Endodermal cell (in vitro differentiated cells): ENCODE measurements at places on chromosomes 11 and 22. TPM values are rescaled to one million over a fixed set of nuclear protein-coding genes. Genes with fewer than 3 reads are reported as not detected.

DENND5A gene
- 171 to 206 TPM (median 172 TPM) in 3 replicates for total RNA-seq

CHADL gene
- 0.79 and 0.84 TPM in 2 replicates for total RNA-seq

GRAMD1B gene
- 39.6 to 87.6 TPM (median 46.1 TPM) in 3 replicates for total RNA-seq

GRIA4 gene
- total RNA-seq, result 0.18 to 0.68 TPM (median 0.57 TPM) in 3 replicates

MRGPRE gene
- total RNA-seq, result not detected in 3 replicates

CD44 gene
- total RNA-seq, result 0.50 to 1.2 TPM (median 1.1 TPM) in 3 replicates

TEX12 gene
- not detected in 3 replicates for total RNA-seq

C11orf91 gene
- 1.0 to 1.4 TPM in 2 of 3 replicates, not detected in the other for total RNA-seq

SLC7A4 gene
- 0.26 to 0.63 TPM (median 0.49 TPM) in 3 replicates for total RNA-seq

VSIG10L2 gene
- not detected in 2 replicates for total RNA-seq

KIRREL3 gene
- 0.79 and 1.1 TPM in 2 replicates for total RNA-seq

GRCh38 chr11:73869332-73869949 is 7.2 kb downstream of the COA4 start:
- no peak overlapping the region for H3K4me3 ChIP-seq
- peaks cover 6% of the 10 kb centered on the region for H3K4me1 ChIP-seq
- DNase-seq, result no peak
- no peak overlapping the region for H3K27ac ChIP-seq
- H3K27me3 ChIP-seq, result no peaks in the 10 kb centered on the region
- H3K36me3 ChIP-seq, result peaks cover 30% of the 10 kb centered on the region

DNA sequence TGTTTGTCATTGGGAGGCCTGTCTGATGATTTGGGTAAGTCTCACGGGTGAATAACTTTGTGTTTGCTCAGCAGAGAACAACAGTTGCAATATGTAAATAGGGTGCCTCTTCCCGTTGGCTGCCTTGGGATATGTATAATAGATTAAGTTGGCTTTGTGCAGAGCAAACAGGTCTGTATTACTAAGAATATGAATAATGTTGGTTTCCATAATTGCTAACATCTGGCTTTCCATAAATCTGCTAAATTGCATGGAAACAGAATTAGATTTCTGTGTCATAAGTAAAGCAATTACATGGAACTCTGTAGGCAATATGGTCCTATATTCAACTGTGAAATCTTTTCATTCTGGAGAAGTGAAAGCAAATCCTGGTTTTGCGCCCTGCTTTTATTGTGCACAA is 636.0 kb upstream of the ANO5 start:
- H3K27ac ChIP-seq, result no peak overlapping the region
- no peaks in the 10 kb centered on the region for H3K27me3 ChIP-seq
- no peak overlapping the region for H3K4me3 ChIP-seq
- DNase-seq, result no peak
- no peaks in the 10 kb centered on the region for H3K36me3 ChIP-seq

DNA sequence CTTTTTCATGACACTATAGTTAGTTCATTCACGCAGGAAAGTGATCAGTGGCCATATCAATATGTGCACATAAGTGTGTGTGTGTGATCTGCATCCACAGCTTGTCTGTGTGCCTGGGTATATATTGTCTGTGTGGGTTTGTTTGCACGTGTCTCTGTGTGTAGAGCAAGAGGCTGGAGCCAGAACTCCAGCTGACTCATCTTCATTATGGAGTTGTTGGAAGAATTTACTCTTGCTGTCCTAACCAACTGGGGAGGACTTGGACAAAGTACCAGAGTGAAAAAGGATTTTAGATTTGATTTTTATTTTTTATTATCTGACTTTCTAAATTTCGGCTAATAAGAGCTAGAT is 63.9 kb downstream of the TP53I11 start:
- no peaks in the 10 kb centered on the region for H3K27me3 ChIP-seq
- no peaks in the 10 kb centered on the region for H3K36me3 ChIP-seq
- H3K4me3 ChIP-seq, result no peak overlapping the region

GRCh38 chr22:42065438-42066125 is 5.0 kb downstream of the NAGA start:
- no peaks in the 10 kb centered on the region for H3K4me1 ChIP-seq
- H3K4me3 ChIP-seq, result no peak overlapping the region
- H3K27ac ChIP-seq, result no peak overlapping the region
- no peaks in the 10 kb centered on the region for H3K27me3 ChIP-seq

- no peak overlapping the region for H3K27ac ChIP-seq
- H3K27me3 ChIP-seq, result no peaks in the 10 kb centered on the region
- no peaks in the 10 kb centered on the region for H3K36me3 ChIP-seq
- DNase-seq, result peak; percentile 88
- no peaks in the 10 kb centered on the region for H3K4me1 ChIP-seq
Observed at GRCh38 chr11:8318536-8318935, 54.9 kb upstream of the LMO1 start.

- H3K27ac ChIP-seq, result no peak overlapping the region
- H3K27me3 ChIP-seq, result no peaks in the 10 kb centered on the region
- no peak overlapping the region for H3K4me3 ChIP-seq
- H3K36me3 ChIP-seq, result no peaks in the 10 kb centered on the region
- no peak for DNase-seq
Observed at GRCh38 chr22:38578505-38578904, 8.5 kb upstream of the DMC1 start.

- H3K36me3 ChIP-seq, result no peaks in the 10 kb centered on the region
- DNase-seq, result peak; percentile 79
- no peak overlapping the region for H3K27ac ChIP-seq
- H3K4me1 ChIP-seq, result no peaks in the 10 kb centered on the region
- no peak overlapping the region for H3K4me3 ChIP-seq
- no peaks in the 10 kb centered on the region for H3K27me3 ChIP-seq
Observed at GRCh38 chr11:106395716-106396349, 318.4 kb downstream of the AASDHPPT start.

GRCh38 chr11:104036588-104036987 is at the start of gene DDI1:
Gene DDI1 (plus strand): TSS chr11:104036640. CDS start chr11:104036823, 183 bp downstream.
- DNase-seq, result no peak
- H3K4me1 ChIP-seq, result no peaks in the 10 kb centered on the region
- no peak within 1 kb of the TSS for H3K4me3 ChIP-seq
- H3K36me3 ChIP-seq, result no peaks in the 10 kb centered on the region
- H3K27ac ChIP-seq, result no peak within 1 kb of the TSS
- no peaks in the 10 kb centered on the region for H3K27me3 ChIP-seq

DNA sequence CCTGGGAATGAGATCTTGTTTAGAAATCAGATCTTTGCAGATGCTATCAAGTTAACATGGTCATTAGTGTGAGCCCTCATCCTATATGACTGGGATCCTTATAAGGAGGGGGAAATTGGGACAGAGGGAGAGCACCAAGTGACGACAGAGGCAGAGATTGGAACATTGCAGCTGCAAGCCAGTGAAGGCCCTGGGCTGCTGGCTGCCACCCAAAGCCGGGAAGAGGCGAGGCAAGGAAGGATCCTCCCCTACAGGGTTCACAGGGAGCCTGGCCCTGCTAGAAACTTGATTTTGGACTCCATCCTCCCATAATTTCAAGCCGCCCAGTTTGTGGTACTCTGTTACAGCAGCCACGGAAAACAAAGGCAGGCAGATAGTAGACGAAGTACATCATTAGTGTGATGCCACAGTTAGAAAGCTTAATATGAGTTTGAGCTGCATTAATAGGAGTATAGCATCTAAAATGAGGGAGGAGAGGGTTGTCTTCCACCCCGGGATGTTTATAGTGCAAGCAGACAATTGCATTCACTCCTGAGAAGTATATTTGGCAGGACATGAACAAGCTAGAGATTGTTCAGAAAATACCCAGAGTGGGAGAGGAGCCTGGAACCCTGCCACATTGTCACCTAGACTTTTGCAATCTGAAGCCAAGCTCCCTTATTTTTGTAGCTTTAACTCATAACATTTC is 56.8 kb upstream of the CLMP start:
- no peak overlapping the region for H3K27ac ChIP-seq
- H3K27me3 ChIP-seq, result no peaks in the 10 kb centered on the region
- no peak for DNase-seq
- no peak overlapping the region for H3K4me3 ChIP-seq

GRCh38 chr22:24379536-24379935 is 47.9 kb upstream of the ADORA2A start:
- H3K4me3 ChIP-seq, result no peak overlapping the region
- no peaks in the 10 kb centered on the region for H3K4me1 ChIP-seq
- H3K27ac ChIP-seq, result no peak overlapping the region
- H3K27me3 ChIP-seq, result no peaks in the 10 kb centered on the region

- no peak overlapping the region for H3K4me3 ChIP-seq
- H3K27me3 ChIP-seq, result no peaks in the 10 kb centered on the region
- no peak overlapping the region for H3K27ac ChIP-seq
- peak; percentile 6 for DNase-seq
- H3K36me3 ChIP-seq, result no peaks in the 10 kb centered on the region
Observed at GRCh38 chr11:115698243-115698642, 194.0 kb upstream of the CADM1 start.

DNA sequence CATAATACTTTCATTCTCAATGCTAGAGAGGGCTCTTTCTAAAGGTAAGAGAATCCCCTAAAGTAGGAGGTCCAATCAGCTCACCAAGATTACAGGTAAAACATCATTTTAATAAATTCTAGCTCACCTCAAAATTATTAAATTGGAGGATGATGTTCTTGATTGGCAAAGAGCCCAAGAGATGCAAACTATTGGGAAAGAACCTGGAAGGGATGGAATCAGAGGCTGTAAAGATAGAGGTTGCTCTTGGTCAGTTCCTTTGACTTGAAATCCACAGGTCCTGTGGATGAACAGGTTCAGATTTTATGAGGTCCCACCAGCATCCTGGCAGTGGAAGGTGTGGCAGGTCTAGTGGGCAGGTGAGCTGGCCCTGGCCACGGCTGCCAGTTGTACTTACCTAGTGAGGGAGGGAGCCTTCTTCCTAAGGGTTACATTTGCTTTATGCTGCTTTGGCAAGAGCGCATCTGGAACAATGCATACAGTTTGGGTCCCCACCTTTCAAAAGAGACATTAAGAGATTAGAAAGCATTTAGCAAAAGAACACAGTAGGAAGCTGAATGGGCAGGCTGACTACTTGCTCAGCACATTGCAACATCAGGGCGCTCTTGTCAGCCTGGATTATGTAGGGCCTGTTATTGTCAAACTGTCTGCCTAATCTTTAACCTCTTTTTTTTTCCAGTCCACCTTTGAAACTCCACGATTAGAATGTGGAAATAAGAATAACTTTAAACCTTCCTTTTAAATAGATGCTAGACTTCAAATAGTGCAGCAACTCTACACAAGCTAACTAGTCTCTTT is 97.0 kb downstream of the RDX start:
- H3K27me3 ChIP-seq, result no peaks in the 10 kb centered on the region
- H3K4me3 ChIP-seq, result no peak overlapping the region
- no peak overlapping the region for H3K27ac ChIP-seq
- H3K4me1 ChIP-seq, result peaks cover 3% of the 10 kb centered on the region
- no peaks in the 10 kb centered on the region for H3K36me3 ChIP-seq

- no peak overlapping the region for H3K4me3 ChIP-seq
- no peaks in the 10 kb centered on the region for H3K4me1 ChIP-seq
- H3K36me3 ChIP-seq, result no peaks in the 10 kb centered on the region
- no peaks in the 10 kb centered on the region for H3K27me3 ChIP-seq
- no peak overlapping the region for H3K27ac ChIP-seq
Observed at GRCh38 chr11:23990346-23991164, 506.3 kb upstream of the LUZP2 start.

DNA sequence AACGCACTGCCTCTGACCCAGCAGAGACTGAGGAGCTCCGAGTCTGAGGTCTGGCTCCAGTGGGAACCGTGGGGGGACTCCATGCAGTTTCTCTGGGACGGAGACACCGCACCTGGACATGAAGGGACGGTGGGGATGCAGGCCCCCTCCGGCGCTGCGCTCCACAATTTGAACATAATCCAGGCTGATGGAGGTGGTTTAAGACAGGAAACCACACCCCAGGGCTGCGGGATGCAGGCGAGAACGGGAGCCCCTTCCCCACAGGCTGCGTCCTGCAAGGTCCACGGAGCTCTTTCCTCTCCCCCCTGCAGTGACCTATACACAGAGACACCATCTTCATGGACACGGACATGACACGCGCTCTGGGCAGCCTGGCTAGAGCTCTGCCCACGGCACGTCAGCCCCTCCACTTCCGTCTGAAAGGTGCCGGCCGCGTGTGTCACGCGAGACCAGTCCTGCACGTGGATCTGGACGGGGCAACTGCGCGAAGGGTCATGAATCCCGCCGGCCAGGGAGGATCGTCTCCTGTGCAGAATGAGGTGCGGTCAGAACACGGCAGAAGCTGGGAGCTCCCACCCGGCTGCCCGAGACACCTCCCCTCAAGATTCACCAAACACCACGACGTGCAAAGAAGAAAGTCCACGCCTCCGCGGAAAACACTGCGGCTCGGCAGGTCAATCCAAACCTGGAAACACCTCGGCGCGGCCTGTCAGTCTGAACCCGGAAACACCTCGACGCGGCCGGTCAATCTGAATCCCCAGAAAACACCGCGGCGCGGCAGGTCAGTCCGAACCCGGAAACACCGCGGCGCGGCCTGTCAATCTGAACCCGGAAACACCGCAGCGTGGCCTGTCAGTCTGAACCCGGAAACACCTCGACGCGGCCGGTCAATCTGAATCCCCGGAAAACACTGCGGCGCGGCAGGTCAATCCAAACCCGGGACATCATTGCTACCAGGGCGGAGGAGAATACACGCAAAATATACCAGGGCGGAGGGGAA is 212.4 kb downstream of the BRD1 start:
- no peaks in the 10 kb centered on the region for H3K36me3 ChIP-seq
- no peaks in the 10 kb centered on the region for H3K4me1 ChIP-seq
- no peaks in the 10 kb centered on the region for H3K27me3 ChIP-seq
- H3K4me3 ChIP-seq, result no peak overlapping the region
- DNase-seq, result no peak
- H3K27ac ChIP-seq, result no peak overlapping the region

DNA sequence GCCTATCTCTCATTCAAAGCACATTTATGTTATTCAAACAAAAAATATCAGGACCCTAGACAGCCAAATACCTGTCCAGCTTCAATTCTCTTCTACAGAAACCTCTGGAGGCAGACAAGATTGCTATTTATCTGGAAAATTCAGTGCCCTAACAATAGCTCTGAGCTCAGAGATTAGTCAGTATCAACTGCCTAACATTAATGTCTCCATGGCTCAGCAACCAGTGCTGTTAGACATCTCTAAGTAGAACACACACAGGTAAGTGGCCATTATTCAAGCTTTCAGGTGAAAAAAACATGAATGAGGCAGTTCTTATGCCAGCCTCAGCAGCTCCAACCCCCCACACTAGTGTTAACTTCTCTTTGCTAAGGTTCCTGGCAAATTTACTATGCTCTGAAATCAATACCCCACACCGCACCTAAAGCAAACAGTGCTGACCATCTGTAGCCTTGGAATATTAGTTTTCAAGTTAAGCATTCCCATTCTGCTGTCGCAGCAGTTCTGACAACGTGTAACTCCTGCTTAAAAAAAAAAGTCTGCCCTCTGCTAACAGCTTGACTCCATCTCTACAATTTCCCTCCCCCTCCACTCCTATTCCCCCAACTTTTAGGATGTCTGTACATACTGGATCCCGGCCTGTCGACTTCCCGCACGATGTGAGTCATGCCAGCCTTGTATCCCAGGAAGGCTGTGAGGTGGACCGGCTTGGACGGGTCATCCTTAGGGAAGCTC is 1.5 kb downstream of the RPL3 start:
- H3K4me1 ChIP-seq, result peaks cover 3% of the 10 kb centered on the region
- peaks cover 60% of the 10 kb centered on the region for H3K36me3 ChIP-seq
- no peak overlapping the region for H3K27ac ChIP-seq
- peak overlapping the region; percentile 100 for H3K4me3 ChIP-seq

GRCh38 chr22:35985371-35985770 is 43.3 kb downstream of the RBFOX2 start:
- DNase-seq, result no peak
- no peak overlapping the region for H3K27ac ChIP-seq
- peaks cover 5% of the 10 kb centered on the region for H3K36me3 ChIP-seq
- peaks cover 7% of the 10 kb centered on the region for H3K4me1 ChIP-seq
- H3K27me3 ChIP-seq, result no peaks in the 10 kb centered on the region
- no peak overlapping the region for H3K4me3 ChIP-seq

GRCh38 chr22:34914846-34915245 is 151.1 kb upstream of the ISX start:
- H3K4me3 ChIP-seq, result no peak overlapping the region
- no peaks in the 10 kb centered on the region for H3K27me3 ChIP-seq
- no peak overlapping the region for H3K27ac ChIP-seq
- H3K4me1 ChIP-seq, result peaks cover 6% of the 10 kb centered on the region
- DNase-seq, result no peak
